Omental fat pad (tissue), 4 donors: ENCODE measurements at places on chromosomes 4 and X. TPM values are rescaled to one million over a fixed set of nuclear protein-coding genes. Genes with fewer than 3 reads are reported as not detected.

DNA sequence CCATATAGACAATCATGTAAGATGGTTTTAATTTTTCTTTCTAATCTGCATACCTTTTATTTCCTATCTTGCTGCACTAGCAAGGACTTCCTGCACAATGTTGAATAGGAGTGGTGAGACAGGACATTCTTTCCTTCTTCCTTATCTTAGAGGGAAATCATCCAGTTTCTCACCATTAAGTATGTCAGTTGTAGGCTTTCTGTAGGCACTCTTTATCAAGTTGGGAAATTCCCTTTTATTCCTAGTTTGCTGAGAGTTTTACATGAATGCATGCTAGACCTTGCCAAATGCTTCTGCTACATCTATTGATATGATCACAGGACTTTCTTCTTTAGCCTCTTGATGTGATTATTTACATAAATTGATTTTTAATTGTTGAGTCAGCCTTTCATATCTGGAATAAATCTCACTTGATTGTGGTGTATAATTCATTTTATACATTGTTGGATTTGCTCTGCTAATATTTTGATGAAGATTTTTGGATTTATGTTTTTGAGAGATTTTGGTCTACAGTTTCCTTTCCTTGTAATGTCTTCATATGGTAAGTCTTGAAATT is 23.8 kb downstream of the RNF175 start:
- DNase-seq, result no peak

DNA sequence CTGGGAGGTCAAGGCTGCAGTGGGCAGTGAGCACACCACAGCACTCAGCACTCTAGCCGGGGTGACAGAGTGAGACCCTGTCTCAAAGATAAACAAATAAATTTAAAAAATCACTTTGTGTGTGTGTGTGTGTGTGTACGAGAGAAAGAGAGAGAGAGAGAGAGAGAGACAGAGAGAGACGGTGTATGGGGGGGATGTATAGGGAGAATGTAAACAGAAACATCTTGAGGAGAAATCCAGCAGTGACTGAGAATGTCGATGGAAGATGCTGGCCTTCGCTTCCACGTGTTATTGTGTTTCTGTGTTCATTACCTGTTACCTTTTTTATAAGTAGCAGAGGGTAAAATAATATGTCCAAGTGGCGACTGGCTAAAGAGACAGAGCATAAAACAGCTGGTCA is 23.6 kb upstream of the RBPJ start:
- no peak for DNase-seq

SGMS2 gene
- total RNA-seq, result 67.7 TPM

USP11 gene
- 30.5 TPM for total RNA-seq
